Breast epithelium (tissue), 4 donors: ENCODE measurements at places on chromosomes 2 and 18. TPM values are rescaled to one million over a fixed set of nuclear protein-coding genes. Genes with fewer than 3 reads are reported as not detected.

DNA sequence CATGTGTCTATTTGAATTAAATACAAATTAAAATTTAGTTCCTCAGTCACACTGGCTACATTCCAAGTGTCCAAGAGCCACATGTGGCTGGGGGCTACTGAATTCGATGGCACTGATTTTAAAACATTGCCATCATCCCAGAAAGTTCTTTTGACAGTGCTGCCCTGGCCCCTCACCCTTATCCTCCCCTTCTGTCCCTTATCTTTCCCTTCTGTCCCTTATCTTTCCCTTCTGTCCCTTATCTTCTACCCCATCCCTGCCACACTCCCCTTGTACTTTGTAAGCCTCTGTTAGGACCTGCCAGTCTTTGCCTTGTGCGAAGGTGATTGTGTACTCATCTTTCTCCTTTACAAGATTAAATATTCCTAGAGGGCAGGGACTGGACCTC lies 85.2 kb downstream of the DNMT3A start:
- peaks cover 1% of the 10 kb centered on the region for H3K4me1 ChIP-seq
- H3K36me3 ChIP-seq = no peaks in the 10 kb centered on the region
- no peak overlapping the region for H3K4me3 ChIP-seq
- DNase-seq = no peak
- H3K27me3 ChIP-seq = no peaks in the 10 kb centered on the region
- no peak overlapping the region for H3K27ac ChIP-seq

IL37 gene
- not detected for total RNA-seq

- H3K4me3 ChIP-seq = no peak overlapping the region
- no peaks in the 10 kb centered on the region for H3K4me1 ChIP-seq
- H3K27ac ChIP-seq = no peak overlapping the region
- no peaks in the 10 kb centered on the region for H3K36me3 ChIP-seq
- H3K27me3 ChIP-seq = no peaks in the 10 kb centered on the region
- no peak for DNase-seq
Measured at GRCh38 chr18:37584952-37585695, 19.5 kb upstream of the CELF4 start.

PLEK gene
- 3.6 TPM for total RNA-seq

DNA sequence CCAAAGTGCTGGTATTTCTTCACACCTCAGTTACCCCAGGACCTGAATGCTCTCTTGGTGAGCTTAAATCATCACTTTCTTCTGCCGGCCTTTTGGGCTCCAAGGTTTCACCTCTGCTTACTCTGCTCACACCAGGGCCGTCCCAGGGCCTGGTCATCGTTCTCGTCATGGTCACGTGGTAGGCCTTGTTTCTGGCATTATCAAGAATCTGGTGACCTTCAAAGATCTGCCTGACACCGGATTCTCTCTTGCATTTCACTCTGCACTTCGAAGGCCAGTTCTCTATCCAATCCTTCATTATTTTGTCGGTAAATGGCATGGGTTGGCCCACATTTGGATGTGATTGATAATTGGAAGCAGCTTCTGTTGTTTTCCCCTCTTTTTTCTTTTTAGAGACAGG lies 80.5 kb downstream of the HRH4 start:
- no peaks in the 10 kb centered on the region for H3K4me1 ChIP-seq
- no peaks in the 10 kb centered on the region for H3K36me3 ChIP-seq
- H3K4me3 ChIP-seq = no peak overlapping the region
- no peak overlapping the region for H3K27ac ChIP-seq
- H3K27me3 ChIP-seq = no peaks in the 10 kb centered on the region
- DNase-seq = no peak

SERPINB12 gene
- total RNA-seq = not detected

DNA sequence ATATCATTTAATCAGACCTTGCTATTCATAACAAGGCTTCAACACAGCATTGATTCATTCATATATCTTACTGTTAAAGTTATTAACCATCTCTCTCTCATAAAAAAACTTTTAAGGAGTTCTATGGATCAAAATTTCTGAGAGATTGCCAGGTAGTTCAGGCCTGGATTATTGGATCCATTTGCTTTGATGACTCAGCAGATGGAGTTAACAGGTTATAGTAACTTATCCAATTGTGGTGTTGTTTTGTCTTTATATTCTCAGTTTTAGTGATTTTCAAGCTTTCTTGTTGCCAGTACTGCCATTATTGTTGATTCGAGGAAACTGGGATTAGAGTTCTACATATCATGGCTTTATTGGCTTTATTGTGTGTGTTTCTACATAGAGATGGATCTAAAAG lies 195.7 kb upstream of the MMADHC start:
- no peak overlapping the region for H3K4me3 ChIP-seq
- H3K27ac ChIP-seq = no peak overlapping the region
- no peak for DNase-seq
- no peaks in the 10 kb centered on the region for H3K36me3 ChIP-seq
- no peaks in the 10 kb centered on the region for H3K4me1 ChIP-seq

RPRM gene
- total RNA-seq = not detected

GRCh38 chr18:45667056-45667736 lies 51.9 kb downstream of the SLC14A2 start:
- no peaks in the 10 kb centered on the region for H3K27me3 ChIP-seq
- no peaks in the 10 kb centered on the region for H3K36me3 ChIP-seq
- no peaks in the 10 kb centered on the region for H3K4me1 ChIP-seq
- H3K27ac ChIP-seq = no peak overlapping the region

- no peaks in the 10 kb centered on the region for H3K27me3 ChIP-seq
- no peaks in the 10 kb centered on the region for H3K4me1 ChIP-seq
- no peak overlapping the region for H3K27ac ChIP-seq
- no peaks in the 10 kb centered on the region for H3K36me3 ChIP-seq
- DNase-seq = no peak
Measured at GRCh38 chr2:59440491-59440890, 1113.0 kb downstream of the BCL11A start.

DNA sequence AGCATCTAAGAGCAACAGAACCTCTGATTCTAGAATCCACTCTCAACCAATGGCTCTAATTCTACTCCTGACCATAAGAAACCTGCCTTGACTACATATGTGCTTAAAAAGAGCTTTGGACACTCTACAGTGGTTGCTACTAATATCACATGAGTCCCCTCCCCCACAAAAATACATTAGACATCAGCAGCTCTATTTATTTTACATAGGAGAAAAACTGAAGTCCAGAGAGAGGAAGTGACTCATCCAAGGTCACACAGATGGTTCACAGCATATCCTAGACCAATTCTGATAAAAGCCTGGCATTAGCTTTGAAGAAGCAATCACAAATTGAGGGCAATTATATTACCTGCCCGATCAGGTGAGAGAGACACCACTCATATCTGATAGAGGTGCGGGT lies 49.8 kb downstream of the ALK start:
- H3K27ac ChIP-seq = no peak overlapping the region
- no peaks in the 10 kb centered on the region for H3K4me1 ChIP-seq
- H3K27me3 ChIP-seq = no peaks in the 10 kb centered on the region
- no peak overlapping the region for H3K4me3 ChIP-seq
- DNase-seq = no peak
- H3K36me3 ChIP-seq = no peaks in the 10 kb centered on the region

GRCh38 chr18:911486-911885 lies 6.8 kb downstream of the ADCYAP1 start:
- H3K4me3 ChIP-seq = no peak overlapping the region
- no peak overlapping the region for H3K27ac ChIP-seq
- no peaks in the 10 kb centered on the region for H3K36me3 ChIP-seq
- peaks cover 10% of the 10 kb centered on the region for H3K27me3 ChIP-seq

DNA sequence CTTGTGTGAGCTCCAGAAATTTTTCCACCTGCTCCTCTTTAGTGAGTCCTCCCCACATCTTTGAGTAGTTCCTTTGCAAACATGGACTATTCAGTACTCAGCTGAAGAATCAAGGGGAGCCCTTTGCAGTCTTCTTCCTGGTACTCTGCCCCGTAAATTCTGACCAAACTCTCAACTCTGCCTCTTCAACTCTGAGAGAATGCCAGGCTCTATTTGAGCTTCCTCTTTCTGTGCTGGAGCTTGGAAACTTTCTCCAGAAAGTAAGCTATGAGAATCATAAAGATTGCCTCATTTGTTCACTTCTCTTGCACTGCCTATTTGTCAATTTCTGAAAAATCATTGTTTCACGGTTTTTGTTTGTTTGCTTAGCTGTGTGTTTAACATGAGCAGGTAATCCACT lies 7.4 kb upstream of the STAT4 start:
- no peak overlapping the region for H3K4me3 ChIP-seq
- no peaks in the 10 kb centered on the region for H3K36me3 ChIP-seq
- H3K27me3 ChIP-seq = no peaks in the 10 kb centered on the region
- H3K4me1 ChIP-seq = no peaks in the 10 kb centered on the region
- DNase-seq = no peak

KCNE4 gene
- 26.2 TPM for total RNA-seq

DNA sequence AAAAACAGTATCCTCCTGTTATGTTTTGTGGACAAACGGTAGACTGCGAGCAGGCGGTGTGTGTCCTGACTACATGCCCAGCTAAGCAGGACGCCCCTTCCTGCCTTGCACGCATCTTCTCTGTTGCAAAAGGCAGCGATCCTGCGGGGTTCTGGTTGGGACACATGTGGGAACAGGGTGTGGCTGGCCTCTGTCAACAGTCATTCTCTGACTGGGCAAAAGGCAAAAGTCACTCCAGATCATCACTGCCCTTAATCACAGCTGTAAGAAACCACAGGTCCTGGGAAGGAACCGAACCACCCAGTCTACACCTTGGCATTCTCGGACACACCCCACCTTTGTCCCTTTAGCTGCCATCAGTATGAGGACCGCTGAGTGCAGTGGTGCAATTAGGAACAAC lies 44.3 kb upstream of the TMEM87B start:
- H3K36me3 ChIP-seq = no peaks in the 10 kb centered on the region
- no peaks in the 10 kb centered on the region for H3K4me1 ChIP-seq

ITGA4 gene
- 11.7 TPM for total RNA-seq

- H3K36me3 ChIP-seq = no peaks in the 10 kb centered on the region
- no peaks in the 10 kb centered on the region for H3K4me1 ChIP-seq
- DNase-seq = no peak
- H3K27ac ChIP-seq = no peak overlapping the region
- H3K27me3 ChIP-seq = no peaks in the 10 kb centered on the region
Measured at GRCh38 chr2:103401621-103402020, 639.8 kb downstream of the TMEM182 start.

GRCh38 chr2:29397039-29397438 lies 281.8 kb downstream of the CLIP4 start:
- no peaks in the 10 kb centered on the region for H3K4me1 ChIP-seq
- no peak overlapping the region for H3K27ac ChIP-seq
- H3K4me3 ChIP-seq = no peak overlapping the region
- H3K27me3 ChIP-seq = no peaks in the 10 kb centered on the region
- DNase-seq = no peak

RNF103 gene
- 35.4 TPM for total RNA-seq

- no peak overlapping the region for H3K27ac ChIP-seq
- DNase-seq = no peak
- no peak overlapping the region for H3K4me3 ChIP-seq
- H3K36me3 ChIP-seq = no peaks in the 10 kb centered on the region
Measured at GRCh38 chr2:181036848-181037603, 56.6 kb downstream of the UBE2E3 start.

CSRNP3 gene
- 2.0 TPM for total RNA-seq

- no peaks in the 10 kb centered on the region for H3K27me3 ChIP-seq
- DNase-seq = no peak
- no peaks in the 10 kb centered on the region for H3K4me1 ChIP-seq
- peak overlapping the region; percentile 89 for H3K4me3 ChIP-seq
- no peaks in the 10 kb centered on the region for H3K36me3 ChIP-seq
Measured at GRCh38 chr2:24076849-24077534, 866 bp upstream of the SF3B6 start.

NT5C1B gene
- not detected for total RNA-seq

DNA sequence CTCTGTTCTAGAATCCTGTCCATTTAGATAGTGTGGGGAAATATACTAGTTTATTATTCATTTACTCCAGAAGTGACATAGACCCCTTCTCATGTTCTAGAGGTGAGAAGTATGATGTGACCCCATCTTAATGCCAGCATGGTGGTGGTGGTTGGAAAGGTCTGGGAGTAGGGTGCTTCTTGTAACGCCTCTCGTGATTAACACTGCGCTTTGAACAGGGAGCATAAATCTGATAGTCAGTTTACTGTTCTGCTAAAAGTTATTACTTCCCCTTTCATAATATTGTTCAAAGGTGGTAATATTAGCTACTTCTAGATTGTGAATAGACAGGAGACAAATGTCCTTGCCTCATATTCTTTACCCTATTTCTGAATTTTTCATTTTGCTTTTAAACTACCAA lies 35.6 kb downstream of the EHBP1 start:
- DNase-seq = no peak
- no peaks in the 10 kb centered on the region for H3K36me3 ChIP-seq
- no peak overlapping the region for H3K4me3 ChIP-seq

GRCh38 chr2:68121873-68122679 lies 35.6 kb upstream of the PNO1 start:
- no peak overlapping the region for H3K27ac ChIP-seq
- no peaks in the 10 kb centered on the region for H3K27me3 ChIP-seq
- no peaks in the 10 kb centered on the region for H3K4me1 ChIP-seq
- peak; percentile 91 for DNase-seq
- no peak overlapping the region for H3K4me3 ChIP-seq

SERPINB11 gene
- not detected for total RNA-seq

TUBA4B gene
- not detected for total RNA-seq

- no peak for DNase-seq
- H3K36me3 ChIP-seq = no peaks in the 10 kb centered on the region
- no peaks in the 10 kb centered on the region for H3K4me1 ChIP-seq
Measured at GRCh38 chr2:66478731-66479316, 43.9 kb downstream of the MEIS1 start.

- no peaks in the 10 kb centered on the region for H3K4me1 ChIP-seq
- H3K36me3 ChIP-seq = no peaks in the 10 kb centered on the region
- H3K27me3 ChIP-seq = no peaks in the 10 kb centered on the region
- no peak overlapping the region for H3K27ac ChIP-seq
- no peak for DNase-seq
Measured at GRCh38 chr18:79007440-79007839, 27.8 kb downstream of the SALL3 start.

- no peaks in the 10 kb centered on the region for H3K4me1 ChIP-seq
- H3K27ac ChIP-seq = no peak overlapping the region
- H3K4me3 ChIP-seq = no peak overlapping the region
- no peak for DNase-seq
Measured at GRCh38 chr2:40144022-40144421, 307.9 kb downstream of the SLC8A1 start.

DNA sequence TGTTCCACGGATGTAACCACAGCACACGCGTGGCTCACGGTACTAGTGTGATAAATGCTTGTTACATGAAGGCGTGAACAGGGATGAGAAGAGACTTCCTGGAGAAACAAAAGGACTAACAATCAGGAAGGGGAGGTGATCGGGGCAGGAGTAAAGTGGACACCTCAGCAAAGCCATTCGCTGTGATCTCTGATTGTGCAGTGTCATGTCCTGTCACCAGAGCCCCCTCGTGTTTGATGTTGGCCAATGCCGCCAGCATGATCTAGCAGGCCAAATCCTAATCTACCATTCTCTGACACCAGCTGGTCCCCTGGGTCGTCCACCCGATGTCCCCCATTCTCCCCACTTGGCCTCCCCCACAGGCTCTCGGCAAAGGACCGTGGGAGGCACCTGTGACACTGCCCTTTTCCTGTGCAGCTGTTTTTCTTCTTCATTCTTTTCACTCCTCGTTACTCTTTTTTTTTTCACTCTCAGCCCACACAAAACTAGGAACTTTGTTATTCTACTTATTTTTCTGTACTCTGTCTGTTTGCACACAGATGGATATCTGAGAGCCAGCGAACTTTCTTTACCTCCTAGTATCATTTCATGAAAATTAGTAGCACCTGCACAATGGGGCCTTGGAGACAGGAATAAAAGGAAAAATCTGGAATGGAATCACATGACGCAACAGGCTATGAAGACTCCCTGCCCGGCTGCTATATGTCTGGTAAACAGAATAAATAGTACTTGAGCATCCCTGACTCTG lies 146.8 kb downstream of the TGIF1 start:
- no peak for DNase-seq
- peaks cover 35% of the 10 kb centered on the region for H3K4me1 ChIP-seq
- peak overlapping the region; percentile 15 for H3K4me3 ChIP-seq
- no peaks in the 10 kb centered on the region for H3K36me3 ChIP-seq
